Mesothelial cell of epicardium (in vitro differentiated cells): ENCODE measurements at places on chromosomes 6 and 20.

GRCh38 chr6:142648036-142648451, 296.9 kb downstream of the HIVEP2 start:
- H3K27me3 ChIP-seq = peaks cover 14% of the 10 kb centered on the region
- H3K27ac ChIP-seq = no peak overlapping the region
- H3K4me3 ChIP-seq = no peak overlapping the region
- DNase-seq = no peak
- H3K4me1 ChIP-seq = peaks cover 10% of the 10 kb centered on the region

- DNase-seq = no peak
- peaks cover 28% of the 10 kb centered on the region for H3K36me3 ChIP-seq
- no peaks in the 10 kb centered on the region for H3K27me3 ChIP-seq
- H3K4me1 ChIP-seq = peaks cover 19% of the 10 kb centered on the region
- no peak overlapping the region for H3K27ac ChIP-seq
Observed at GRCh38 chr6:170388113-170388512, 81.6 kb downstream of the FAM120B start.

DNA sequence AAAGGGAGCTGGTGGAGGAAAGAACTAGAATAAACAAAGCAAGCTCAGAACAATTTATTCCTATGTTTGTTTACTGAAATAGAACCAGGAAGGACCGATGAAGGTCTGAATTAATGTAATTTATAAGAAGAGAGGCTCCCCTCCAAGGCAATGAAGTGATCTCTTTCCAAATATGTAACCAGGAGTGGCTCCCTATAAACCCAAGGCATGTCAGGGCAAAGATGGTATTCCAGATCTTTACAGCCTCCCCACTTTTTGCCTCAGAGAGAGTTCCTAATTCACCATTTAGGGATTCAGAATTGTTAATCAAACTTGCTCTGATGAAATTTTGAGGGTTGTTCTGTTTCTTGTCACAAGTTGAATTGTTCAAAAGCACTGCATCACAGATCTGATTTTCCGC, 88.8 kb downstream of the HDGFL1 start:
- peaks cover 42% of the 10 kb centered on the region for H3K4me1 ChIP-seq
- no peak for DNase-seq
- no peak overlapping the region for H3K4me3 ChIP-seq
- H3K27ac ChIP-seq = peak overlapping the region; percentile 74
- no peaks in the 10 kb centered on the region for H3K27me3 ChIP-seq

- H3K4me3 ChIP-seq = no peak overlapping the region
- DNase-seq = no peak
- H3K27ac ChIP-seq = no peak overlapping the region
- no peaks in the 10 kb centered on the region for H3K27me3 ChIP-seq
Observed at GRCh38 chr6:102736941-102737368, 1343.4 kb downstream of the GRIK2 start.
